ENCODE measurements at places on chromosomes 3 and 15.

DNA sequence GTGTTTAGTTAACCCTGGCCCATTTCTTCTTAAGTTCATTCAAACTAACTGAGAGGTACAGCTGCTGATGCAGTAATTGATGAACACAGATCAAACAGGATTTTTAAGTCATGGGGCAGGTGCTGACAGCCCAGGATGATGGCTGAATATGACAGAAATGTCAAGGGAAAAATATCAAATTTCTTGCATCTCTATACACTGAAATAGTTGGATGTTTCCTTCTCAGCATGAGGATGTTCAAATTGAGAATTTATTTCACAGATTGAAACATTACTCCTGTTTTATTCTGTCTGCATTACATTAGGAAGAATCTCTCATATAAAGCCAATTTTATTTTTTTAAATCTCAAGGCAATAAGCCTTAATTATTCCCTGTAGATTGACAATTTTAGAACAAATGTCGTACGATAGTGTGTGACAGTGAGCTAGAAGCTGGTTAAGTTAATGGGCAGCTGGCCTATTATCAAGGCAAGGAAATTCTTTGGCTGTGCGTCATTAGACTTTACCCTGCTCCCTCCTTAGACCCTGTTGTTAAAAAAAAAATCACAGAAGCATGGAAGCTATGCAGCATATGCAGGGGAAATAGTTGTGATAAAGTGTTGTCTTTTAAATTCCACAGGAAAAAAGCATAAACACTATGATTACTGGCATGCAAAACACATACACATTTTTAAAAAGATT is 183.8 kb upstream of the KCNMB2 start:
- DNase-seq, result no peak

GRCh38 chr3:57126244-57126643 is 38.9 kb downstream of the IL17RD start:
- no peak for DNase-seq

DNA sequence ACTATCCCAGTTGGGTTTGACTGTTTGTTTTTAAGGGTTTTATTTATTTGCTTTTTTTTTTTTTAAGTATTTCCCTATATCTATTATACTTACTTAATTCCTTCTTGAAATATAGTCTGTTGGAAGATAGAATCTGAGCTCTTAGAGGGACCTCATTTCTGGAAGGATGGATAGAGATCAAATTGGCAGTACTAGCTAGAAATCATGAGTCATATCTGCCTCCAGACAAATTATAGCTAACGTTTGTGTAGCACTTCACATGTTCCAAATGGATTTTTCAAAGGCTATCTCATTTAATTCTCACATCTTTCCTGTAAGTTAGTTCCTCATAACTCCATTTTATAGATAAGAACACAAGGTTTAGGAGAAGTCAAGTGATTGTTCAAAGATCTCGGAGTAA is 384.7 kb downstream of the ZIC1 start:
- no peak for DNase-seq

- no peak for DNase-seq
These were observed 1034.7 kb downstream of the FHIT start for GRCh38 chr3:60216462-60217075.

- DNase-seq, result no peak
These were observed 224.3 kb upstream of the SETMAR start for GRCh38 chr3:4078903-4079302.

DNA sequence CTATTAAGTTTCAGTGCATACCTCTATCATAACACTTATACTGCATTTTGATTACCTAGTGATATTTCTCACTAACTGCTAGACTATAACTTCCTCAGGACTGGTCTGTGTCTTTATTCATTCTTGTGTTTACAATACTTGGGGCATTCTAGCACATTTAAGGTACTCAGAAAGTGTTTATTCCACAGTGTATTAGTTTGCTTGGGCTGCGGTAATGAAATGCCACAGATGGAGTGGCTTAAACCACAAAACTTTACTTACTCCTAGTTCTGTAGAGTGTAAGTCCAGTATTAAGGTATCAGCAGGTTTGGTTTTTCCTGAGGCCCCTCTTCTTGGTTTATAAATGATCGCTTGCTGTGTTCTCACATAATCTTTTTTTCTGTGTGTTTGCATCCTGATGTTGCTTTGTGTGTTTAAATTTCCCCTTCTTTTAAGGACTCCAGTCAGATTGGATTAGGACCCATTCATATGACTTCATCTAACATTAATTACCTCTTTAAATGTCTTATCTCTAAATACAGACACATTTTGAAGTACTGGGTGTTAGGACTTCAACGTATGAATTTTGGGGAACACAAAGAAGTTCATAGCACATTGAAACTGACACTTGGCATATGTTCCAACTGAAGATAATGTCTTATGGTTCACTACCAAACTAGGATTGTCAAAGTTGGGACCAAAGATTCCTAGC is 23.9 kb downstream of the RNF111 start:
- no peak for DNase-seq

DNA sequence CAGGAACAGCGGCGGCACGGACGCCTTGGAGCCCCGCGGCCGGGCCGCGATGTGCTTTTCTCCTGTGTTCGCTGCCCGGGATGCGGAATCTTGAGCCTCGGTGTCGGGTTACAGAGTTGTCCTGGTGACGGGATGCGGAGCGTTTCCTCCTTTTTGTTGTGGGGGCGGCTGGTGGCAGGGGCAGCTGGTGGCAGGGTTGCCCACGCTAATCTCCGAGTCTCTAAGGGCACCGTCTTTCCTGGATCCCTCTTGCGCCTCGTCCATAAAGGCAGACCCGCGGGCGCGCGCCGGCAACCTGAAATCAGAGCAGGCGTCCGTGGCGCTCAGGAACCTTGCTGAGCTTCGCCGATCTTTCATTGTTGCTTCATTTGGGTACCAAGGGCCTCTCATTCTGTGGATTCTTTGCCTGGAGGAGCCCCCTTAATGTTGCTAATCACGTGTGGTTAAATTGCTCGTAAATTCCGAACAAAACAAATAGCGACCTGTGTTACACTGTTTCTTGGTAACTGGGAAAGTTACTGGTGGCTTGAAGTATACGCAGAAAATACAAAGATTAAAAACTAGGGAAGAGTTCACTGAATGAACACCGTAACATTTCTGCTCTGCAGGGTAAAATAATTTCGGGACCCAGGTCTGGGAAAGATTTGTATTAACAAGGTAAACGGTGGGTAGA is 844 bp upstream of the PFN2 start:
- DNase-seq, result no peak

- no peak for DNase-seq
These were observed 50.6 kb downstream of the KBTBD8 start for GRCh38 chr3:67048715-67049074.
